Chondrocyte (in vitro differentiated cells): ENCODE measurements at places on chromosomes 1 and 21. TPM values are rescaled to one million over a fixed set of nuclear protein-coding genes. Genes with fewer than 3 reads are reported as not detected.

GRCh38 chr1:74637296-74637695 lies 36.3 kb downstream of the ERICH3 start:
- H3K27ac ChIP-seq: no peak overlapping the region
- no peak for DNase-seq
- H3K36me3 ChIP-seq: no peaks in the 10 kb centered on the region
- no peaks in the 10 kb centered on the region for H3K4me1 ChIP-seq

GRCh38 chr1:52531249-52531872 lies 21.5 kb downstream of the TUT4 start:
- H3K27me3 ChIP-seq: no peaks in the 10 kb centered on the region
- peaks cover 7% of the 10 kb centered on the region for H3K36me3 ChIP-seq
- DNase-seq: no peak
- no peak overlapping the region for H3K4me3 ChIP-seq
- H3K27ac ChIP-seq: no peak overlapping the region

DNA sequence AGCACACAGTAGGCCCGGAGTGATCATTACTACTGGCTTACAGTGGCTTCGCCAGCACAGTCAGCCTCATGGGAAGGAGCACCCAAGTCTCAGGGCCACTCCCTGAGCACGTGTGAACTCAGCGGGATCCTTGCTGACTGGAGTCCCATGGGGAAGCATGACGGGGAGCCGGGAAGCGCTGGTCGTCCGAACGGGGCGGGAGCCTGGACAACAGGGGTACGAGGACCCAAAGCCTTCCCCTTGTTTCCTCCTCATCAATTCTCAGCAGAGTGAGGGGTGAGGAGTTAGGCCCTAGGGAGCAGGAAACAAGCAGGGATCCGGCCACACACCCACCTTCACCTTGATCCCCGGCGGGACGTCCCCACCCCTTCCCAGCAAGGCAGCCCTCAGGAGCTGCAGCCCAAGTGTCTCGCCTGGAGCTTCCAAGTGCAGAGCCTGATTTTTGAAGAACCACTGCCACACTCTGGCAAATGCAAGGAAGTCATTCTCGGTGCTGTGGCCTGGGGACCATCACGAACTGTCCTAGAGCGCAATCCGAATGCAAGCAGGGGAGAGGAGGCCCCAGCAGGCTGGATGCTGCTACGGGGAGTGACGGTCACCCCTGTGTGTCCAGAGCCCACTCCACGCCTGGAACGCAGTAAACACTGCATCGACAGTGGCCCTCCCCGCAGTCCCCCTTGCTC lies 35.5 kb downstream of the TOMM20 start:
- no peaks in the 10 kb centered on the region for H3K27me3 ChIP-seq
- no peaks in the 10 kb centered on the region for H3K36me3 ChIP-seq
- H3K4me1 ChIP-seq: peaks cover 23% of the 10 kb centered on the region

DNA sequence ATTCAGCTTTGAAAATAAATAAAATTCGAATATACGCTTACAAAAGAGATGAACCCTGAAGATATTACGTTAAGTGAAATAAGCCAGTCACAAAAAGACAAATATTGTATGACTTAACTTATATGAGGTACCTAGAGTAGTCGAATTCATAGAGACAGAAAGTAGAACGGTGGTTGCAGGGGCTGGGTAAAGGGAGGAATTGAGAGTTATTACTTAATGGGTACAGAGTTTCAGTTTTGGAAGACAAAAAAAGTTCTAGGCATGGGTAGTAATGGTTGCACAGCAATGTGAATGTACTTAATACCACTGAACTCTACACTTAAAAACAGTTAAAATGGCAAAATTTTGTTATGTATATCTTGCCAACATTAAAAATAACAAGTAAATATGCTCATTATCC lies 48.6 kb upstream of the ZNHIT6 start:
- no peaks in the 10 kb centered on the region for H3K4me1 ChIP-seq
- DNase-seq: no peak
- peaks cover 2% of the 10 kb centered on the region for H3K27me3 ChIP-seq
- H3K27ac ChIP-seq: no peak overlapping the region
- no peak overlapping the region for H3K4me3 ChIP-seq

GJA9 gene
- not detected in 3 replicates for total RNA-seq

SLAMF8 gene
- not detected in 3 replicates for total RNA-seq

ACTL8 gene
- total RNA-seq: not detected in 3 replicates
